Activated CD8-positive, alpha-beta memory T cell treated with anti-CD3 and anti-CD28 coated beads for 1 hour (primary cell): ENCODE measurements at places on chromosomes 3 and 15.
A peak's percentile ranks its signal among the peaks of the same experiment; 100 is the strongest.

- DNase-seq: peak; percentile 87
Measured at GRCh38 chr3:15377961-15378791, 45.8 kb upstream of the SH3BP5 start.

- DNase-seq: no peak
Measured at GRCh38 chr15:80822676-80823075, 43.5 kb downstream of the CEMIP start.

DNA sequence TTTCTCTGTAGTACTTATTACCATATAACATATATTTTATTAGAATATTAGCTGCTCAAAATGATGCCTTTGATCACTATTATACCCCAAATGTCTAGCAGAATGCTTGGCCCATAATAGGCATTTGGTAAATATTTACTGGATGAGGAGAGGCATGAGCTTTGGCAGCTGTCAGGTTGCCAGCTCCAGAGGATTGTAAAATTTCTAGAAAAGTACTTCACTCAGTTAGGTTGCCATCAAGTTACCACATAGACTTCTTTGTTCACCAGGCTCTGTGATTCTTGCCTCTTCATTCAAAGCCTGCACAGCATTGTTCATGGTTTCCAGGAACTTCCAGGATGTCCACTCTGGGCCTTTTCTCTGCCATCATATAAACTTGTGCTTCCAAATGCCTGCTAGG lies 582.8 kb downstream of the PDCD6IP start:
- DNase-seq: no peak

GRCh38 chr15:31302778-31303725 lies 23.6 kb upstream of the KLF13 start:
- no peak for DNase-seq

GRCh38 chr3:138397983-138398382 lies 36.4 kb upstream of the ESYT3 start:
- no peak for DNase-seq

- DNase-seq: no peak
Measured at GRCh38 chr3:30187366-30187765, 419.0 kb upstream of the TGFBR2 start.

DNA sequence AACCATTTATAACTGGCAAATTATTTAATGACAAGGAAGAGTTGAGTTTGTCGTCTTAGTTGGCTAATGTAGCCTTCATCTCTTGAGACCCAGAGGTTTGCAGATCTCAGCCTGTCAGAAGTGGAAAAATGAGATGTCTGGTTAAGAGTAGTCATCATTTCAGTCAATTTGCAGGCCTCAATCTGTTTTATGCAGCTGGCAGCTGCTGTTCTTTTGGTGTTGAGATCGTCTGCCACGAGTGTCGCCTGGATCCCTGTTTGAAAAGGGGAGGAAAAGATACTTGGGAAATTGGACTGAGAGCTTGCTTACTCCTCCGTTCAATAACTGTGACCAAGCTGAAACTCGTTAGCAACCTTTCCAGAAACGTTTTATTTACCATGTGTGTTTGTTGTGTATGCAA lies 2.3 kb downstream of the PHLDB2 start:
- DNase-seq: no peak

GRCh38 chr15:72198356-72199204 lies 993 bp upstream of the GRAMD2A start:
- no peak for DNase-seq

DNA sequence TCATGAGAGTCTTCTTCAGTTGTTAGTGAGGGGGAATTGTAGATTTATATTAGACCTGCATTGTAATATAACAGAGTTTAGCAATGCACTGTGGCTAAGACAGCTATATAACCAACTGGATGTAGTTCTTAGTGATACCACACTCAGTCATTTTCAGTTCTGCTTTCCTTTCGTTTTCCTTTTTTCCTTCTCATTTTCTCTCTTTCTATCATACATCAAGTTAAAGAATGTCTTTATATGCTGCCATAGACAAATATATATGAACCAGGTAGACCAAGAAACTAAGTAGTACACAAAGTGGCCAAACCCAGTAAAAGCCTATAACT lies 43.7 kb upstream of the CD47 start:
- DNase-seq: no peak

GRCh38 chr3:128753715-128754114 lies 27.7 kb downstream of the RAB7A start:
- DNase-seq: no peak

GRCh38 chr3:173007079-173007723 lies 133.8 kb downstream of the SPATA16 start:
- DNase-seq: no peak

GRCh38 chr3:52420388-52420787 lies 24.5 kb downstream of the SEMA3G start:
- no peak for DNase-seq

GRCh38 chr3:42184651-42185443 lies 81.1 kb downstream of the CCK start:
- no peak for DNase-seq

DNA sequence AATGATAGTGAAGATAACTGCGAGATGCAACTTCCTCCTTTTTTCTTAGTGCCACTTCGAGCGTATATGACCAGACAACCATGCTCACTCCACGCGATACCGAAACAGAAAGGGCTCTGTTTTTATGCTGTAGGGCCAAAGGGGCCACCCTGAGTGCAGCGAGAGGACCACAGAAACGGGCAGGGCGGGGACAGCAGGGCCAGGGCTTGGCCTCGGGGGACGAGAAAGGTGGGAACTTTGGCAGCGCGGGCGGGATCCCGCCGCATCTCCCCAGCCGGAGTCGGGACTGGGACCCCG lies 483 bp downstream of the VPS13C start:
- no peak for DNase-seq

GRCh38 chr3:65080432-65080831 lies 392.6 kb upstream of the ADAMTS9 start:
- DNase-seq: no peak

- DNase-seq: no peak
Measured at GRCh38 chr3:14512281-14512941, 27.7 kb downstream of the GRIP2 start.

DNA sequence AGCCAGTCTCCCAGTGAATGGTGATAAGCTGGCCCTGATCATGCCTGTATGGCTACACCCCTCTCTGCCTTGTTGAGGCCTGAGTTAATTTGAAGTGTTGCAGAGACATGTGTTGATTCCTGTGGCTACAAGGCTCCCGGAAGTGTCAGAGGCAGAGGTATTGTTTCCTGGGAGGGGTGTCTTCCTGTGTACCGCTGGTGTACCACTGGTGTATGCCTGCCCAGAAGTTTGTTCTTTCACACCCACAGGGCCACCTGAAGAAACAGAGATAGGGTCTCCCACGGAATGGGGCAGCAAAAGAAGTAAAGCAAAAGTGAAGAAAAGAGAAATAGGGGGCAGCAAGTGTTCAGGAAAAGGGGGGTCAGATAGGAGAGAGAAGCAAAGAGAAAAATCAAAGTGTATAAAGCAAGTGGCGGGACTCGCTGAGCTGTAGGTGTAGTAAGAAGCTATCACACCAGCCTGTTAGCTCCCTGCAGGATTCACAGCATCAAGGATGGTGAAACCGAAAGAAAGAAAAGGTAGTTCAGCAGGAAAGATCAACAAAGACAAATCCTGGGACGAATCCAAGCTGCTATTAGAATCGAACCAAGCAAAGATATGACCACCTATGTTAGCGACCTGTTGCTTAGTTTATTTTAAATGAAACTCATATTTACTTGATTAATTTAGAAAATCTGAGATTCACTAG lies 36.6 kb upstream of the CD47 start:
- DNase-seq: peak; percentile 19

DNA sequence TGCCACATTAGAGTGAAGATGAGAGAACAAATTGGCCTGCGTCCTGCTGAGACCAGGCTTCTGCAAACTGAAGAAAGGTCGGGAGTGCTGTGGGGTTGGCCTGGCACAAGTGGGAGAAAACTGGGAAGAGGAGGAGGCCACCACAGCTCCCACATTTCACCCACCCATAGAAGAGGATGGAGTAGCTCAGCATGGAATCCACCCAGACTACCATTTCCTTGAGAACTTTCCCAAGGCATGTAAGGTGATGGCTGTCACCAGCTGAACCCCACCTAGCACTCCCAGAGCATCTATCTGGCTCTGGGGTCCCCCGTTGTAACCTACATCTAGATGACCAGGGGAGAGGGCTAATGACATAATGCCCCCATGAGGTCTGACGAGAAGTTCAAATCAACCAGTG lies 120.4 kb upstream of the TRIM42 start:
- DNase-seq: no peak

- DNase-seq: no peak
Measured at GRCh38 chr3:1232276-1232675, 139.5 kb downstream of the CNTN6 start.

DNA sequence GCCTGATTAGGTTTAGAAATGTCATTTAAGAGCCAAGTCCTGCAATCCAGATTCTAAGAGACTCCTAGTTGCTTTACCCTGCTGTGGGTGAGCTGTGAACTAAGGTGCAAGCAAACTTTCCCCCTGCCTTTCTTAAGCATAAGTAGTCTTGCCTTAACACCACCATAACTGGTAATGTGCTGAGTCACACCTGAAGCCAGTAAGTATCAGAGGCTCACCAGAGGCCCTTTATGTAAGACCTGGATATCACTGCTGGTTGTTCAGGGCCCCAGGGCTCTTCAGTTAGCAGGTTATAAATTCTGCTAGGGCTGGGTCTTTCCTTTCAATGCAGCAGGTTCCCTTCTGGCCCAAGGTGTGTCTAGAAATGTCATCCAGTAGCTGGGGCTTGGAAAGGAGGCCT lies 509.9 kb downstream of the VGLL3 start:
- no peak for DNase-seq

- DNase-seq: no peak
Measured at GRCh38 chr3:164752812-164753211, 325.5 kb downstream of the SI start.

DNA sequence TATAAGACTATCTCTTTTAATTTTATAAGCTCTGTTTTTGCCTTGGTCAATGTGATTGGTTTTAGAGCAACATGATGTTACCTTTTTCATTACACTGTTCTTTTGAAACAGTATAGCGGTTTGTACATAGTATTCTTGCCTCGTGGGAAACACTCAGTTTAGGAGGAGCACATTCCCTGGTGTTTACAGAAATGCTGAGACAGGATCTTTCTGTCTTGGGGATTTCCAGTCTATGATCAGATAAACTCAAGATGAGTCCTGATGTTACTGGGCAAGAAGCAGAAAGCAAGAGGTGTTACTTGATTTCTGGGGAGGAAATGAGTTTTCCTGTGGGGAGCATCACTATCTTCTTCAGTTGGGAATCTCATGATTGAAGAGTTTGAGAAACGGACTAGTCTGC lies 2.5 kb downstream of the TMEM266 start:
- no peak for DNase-seq

DNA sequence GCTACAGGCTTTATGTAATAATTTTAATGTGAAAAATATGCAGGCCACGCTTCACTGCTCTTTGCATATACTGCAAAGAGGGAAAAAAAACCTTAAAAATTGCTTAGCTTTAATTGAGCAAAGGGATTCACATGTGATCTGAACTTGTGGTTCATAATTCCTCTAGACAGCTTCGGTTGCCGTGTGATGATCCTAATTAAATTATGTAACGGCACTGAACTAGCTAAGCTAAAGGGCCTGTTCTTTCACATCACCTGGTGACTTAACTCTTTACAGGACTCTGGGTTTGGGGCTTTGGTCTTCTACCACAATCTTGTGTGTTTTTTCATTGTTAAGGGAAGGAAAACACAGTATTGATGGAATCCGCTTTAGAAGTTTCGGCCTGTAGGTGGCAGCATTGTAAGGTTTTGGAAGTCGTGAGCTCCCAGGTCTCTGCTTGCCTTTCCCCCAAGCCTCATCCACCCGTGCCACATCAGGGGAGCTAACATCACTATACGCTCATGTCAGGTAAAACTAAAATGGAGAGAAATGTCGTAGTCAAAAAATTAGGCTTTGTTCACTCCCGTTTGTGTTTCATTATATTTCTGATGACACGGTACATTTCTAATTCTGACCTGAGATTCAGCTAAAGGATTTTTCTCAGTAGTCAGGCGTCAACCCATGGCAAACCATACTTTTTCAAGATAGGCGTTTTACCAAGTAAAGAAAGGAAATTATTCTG lies 205.6 kb upstream of the DPH6 start:
- no peak for DNase-seq

- no peak for DNase-seq
Measured at GRCh38 chr3:164451072-164451910, 627.0 kb downstream of the SI start.

- DNase-seq: no peak
Measured at GRCh38 chr3:95511828-95512227, 1302.6 kb upstream of the EPHA6 start.
